ENCODE measurements at places on chromosomes 3 and 15.

GRCh38 chr3:96619475-96619874 lies 194.9 kb upstream of the EPHA6 start:
- DNase-seq, result no peak

DNA sequence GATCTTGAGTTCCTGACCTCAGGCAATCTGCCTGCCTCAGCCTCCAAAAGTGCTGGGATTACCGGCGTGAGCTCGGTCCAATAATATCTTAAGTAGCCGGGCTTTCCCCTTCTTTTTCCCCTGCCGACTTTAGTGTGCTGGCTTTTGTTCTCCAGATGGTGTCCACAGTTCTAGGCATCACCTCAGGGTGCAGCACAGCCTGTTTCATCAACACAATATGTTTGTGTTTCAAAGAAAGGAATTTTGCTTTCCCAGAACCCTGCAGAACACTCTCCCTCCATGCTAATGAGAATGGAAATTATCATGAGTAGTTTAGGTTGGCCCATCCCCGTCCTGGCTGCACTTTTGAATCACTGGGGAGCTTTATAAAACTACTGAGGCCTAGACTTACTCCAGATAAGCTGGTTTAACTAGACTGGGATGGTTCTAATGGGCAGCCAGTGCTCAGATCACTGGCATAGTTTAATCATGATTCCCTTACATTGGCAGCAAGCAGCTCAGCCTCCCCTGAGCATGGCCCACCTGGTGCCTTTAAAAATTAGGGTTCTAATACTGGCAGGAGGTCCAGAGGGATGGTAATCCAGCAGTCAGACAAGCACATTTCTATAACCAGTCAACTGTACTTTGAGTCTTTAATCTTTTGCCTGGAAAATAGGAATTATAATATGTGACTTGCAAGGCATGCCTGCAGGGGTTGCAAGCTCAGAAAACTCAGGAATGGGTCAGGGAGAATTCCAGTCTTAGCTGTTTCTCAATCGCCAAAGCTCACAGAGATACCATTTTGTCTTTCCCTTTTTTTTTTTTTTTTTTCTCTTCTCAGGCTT lies 127.6 kb upstream of the RASGRP1 start:
- no peak for DNase-seq

- no peak for DNase-seq
Observed at GRCh38 chr3:53626876-53627275, 132.5 kb downstream of the CACNA1D start.

GRCh38 chr3:107412376-107412775 lies 35.1 kb downstream of the CCDC54 start:
- no peak for DNase-seq

DNA sequence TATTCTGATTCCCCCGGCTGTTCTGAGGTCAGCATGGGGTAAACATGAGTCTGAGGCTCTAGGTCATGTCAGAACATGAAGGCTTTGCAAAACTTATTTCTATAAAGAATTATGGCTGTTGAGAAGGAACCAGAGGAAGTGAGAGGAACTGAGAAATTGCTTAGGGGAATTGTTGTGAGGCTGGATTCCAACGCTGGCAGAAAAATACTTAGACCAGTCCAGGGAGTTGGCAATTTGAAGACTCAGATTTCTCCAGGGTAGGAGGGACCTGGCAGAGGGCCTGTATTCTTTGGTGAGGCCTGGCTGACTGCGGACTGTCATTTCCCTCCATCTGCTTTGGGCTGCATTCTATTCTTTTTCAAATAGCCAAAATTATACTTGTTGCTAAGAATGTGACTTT lies 155.5 kb downstream of the PLD1 start:
- no peak for DNase-seq

GRCh38 chr15:62454567-62455172 lies 289.6 kb upstream of the C2CD4B start:
- DNase-seq, result no peak

- DNase-seq, result no peak
Observed at GRCh38 chr3:52195291-52195597, 2.7 kb upstream of the ALAS1 start.

DNA sequence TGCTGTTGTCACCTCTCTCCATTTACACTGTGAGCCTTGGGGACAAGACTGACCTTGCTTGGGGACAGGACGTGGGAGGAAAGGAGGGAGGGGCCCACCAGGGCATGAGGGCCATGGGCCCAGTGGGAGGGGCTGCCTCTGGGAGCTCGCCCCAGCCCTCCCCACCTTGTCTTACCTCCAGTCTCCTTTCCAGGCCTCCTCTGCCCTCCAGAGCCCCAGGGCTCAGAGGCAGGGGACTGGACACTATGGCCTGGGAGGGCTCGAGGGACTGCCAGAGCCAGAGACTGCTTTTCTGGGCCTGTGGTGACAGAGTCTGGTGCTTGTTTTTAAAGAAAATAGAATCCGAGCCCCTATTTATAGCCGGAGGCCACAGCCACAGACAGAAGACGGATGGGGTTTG lies 10.2 kb downstream of the CSPG4 start:
- DNase-seq, result no peak

DNA sequence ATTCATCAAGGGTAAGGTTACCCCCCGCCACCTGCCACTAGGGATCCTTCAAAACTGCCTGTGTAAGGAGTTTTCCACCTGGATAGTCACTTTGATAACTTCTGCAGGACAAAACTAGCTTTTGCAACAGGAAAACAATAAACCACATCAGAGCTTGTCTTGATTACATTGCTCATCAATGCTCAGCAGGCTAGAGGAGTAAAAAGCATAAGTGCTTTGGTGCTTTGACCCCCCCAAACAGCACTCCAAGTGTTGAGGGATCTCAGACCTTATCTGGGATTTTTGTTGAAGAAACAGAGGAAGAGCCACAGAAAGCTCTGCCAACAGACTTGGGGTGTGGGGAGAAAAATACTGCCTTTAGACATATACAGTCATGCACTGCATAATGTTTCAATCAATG lies 10.8 kb upstream of the PHLDB2 start:
- no peak for DNase-seq

DNA sequence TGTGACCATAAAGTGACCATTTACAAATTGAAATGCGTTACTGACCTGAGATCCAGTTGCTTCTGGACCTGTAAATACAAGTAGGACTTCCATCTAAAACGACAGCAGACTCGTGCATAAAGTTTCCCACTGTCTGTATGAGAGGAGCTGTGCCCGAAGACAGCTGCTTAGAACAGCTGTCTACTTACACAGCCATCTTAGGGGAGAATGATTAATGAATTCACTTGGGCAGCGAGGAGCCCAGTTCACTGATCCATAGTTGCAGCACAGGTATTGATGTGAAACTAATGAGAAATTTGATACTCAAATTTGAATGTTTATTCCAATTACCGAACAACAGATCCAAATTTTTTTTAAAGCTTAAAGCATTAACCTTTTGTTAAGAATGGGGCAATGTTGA lies 748.1 kb downstream of the NR2F2 start:
- DNase-seq, result no peak

GRCh38 chr3:73604451-73604850 lies 20.3 kb downstream of the PDZRN3 start:
- no peak for DNase-seq

DNA sequence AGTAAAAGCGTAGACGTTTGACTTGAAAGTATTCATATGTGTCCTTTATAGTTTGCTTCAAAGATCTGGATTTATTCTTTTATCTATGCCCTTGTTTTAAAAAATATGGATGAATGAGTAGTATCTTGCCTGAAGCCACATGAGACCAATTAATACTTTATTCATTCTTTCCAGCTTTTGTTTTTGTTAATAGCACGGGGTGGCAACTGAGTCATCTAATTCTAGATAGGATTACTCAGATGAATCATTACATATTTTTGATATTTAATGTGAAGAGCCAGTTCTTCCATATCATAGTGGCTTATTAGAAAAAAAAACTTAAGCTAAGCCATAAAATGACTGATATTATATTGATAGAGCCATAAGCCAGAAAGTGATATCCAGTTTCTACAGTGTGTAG lies 121.9 kb downstream of the BBX start:
- no peak for DNase-seq

- DNase-seq, result no peak
Observed at GRCh38 chr3:128337305-128337704, 129.4 kb downstream of the DNAJB8 start.

GRCh38 chr3:134881305-134881704 lies 86.2 kb downstream of the EPHB1 start:
- no peak for DNase-seq

DNA sequence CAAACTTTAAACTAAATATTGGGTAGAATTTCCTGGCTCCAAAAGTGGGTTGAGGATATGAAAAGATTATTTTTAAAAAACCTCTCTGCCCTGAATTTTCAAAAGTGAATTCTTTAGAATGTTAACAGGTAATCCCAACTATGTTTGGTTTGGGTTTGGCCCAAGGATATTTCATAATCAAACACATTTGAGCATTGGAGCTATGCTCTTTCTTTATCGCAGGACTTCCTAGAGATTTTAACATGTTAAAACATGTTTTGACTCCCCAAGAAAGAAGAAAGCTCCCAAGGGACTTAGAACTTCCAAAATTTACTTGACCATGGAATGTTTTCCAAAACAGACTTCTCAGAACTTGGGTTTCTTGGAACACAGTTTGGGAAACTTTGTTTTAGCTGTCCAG lies 75.6 kb upstream of the SYNPR start:
- DNase-seq, result no peak
